ENCODE measurements at places on chromosomes 7 and 10. TPM values are rescaled to one million over a fixed set of nuclear protein-coding genes. Genes with fewer than 3 reads are reported as not detected.

UCN3 gene
- 0.26 TPM for total RNA-seq

GOLGA7B gene
- 0.91 TPM for total RNA-seq

GRCh38 chr10:89171996-89172395, 35.1 kb downstream of the CH25H start:
- no peak for ATAC-seq

- no peak for ATAC-seq
Observed at GRCh38 chr10:116026315-116026714, 246.7 kb downstream of the GFRA1 start.

Data from motor neuron (in vitro differentiated cells).